ENCODE measurements at places on chromosomes 7 and 10.

DNA sequence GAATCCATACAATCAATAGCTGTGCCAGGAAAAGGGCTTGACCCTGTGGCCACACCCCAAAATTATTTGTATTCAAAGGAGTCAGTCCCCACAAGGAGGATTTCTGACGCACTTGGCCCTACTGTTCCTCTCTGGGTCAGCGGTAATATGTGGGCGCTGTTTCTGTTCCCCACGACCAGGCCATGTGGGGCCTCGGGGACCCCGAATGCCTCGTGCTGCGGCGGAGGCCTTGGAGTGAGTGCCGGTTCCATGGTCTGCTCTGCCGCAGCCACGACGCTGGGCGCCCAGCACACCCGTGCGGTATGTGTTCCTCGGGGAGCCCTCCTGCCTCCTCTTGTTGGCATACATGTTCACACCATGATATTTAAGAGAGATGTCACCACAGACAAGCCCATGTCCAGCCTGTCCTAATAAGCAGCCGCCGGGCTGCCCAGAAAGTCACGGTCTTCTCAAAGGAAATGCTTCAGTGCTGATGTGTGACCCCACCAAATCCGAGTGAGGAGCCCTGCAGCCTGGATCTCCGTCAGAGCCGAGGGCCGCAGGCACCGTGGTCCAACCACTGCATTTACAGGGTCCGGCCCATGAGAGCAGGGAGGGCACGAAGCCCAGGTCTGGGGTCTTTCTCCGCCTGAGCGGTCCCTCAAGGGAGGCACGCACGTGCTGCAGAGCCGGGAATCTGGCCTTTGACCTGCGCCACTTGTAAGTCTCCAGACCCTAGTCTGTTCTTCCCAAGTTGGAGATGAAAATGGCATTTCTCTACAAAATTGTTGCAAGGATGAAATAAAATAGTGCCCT is 36.0 kb downstream of the EN2 start:
- H3K27me3 ChIP-seq = no peaks in the 10 kb centered on the region
- H3K36me3 ChIP-seq = no peaks in the 10 kb centered on the region
- H3K27ac ChIP-seq = no peak overlapping the region
- no peaks in the 10 kb centered on the region for H3K4me1 ChIP-seq

- H3K27me3 ChIP-seq = no peaks in the 10 kb centered on the region
- no peaks in the 10 kb centered on the region for H3K36me3 ChIP-seq
- DNase-seq = no peak
- H3K27ac ChIP-seq = no peak overlapping the region
Measured at GRCh38 chr7:73742338-73742752, 3.7 kb upstream of the ABHD11 start.

- H3K4me3 ChIP-seq = no peak overlapping the region
- no peaks in the 10 kb centered on the region for H3K36me3 ChIP-seq
- no peaks in the 10 kb centered on the region for H3K4me1 ChIP-seq
- DNase-seq = no peak
- no peaks in the 10 kb centered on the region for H3K27me3 ChIP-seq
Measured at GRCh38 chr10:71094712-71095390, 117.5 kb upstream of the UNC5B start.

DNA sequence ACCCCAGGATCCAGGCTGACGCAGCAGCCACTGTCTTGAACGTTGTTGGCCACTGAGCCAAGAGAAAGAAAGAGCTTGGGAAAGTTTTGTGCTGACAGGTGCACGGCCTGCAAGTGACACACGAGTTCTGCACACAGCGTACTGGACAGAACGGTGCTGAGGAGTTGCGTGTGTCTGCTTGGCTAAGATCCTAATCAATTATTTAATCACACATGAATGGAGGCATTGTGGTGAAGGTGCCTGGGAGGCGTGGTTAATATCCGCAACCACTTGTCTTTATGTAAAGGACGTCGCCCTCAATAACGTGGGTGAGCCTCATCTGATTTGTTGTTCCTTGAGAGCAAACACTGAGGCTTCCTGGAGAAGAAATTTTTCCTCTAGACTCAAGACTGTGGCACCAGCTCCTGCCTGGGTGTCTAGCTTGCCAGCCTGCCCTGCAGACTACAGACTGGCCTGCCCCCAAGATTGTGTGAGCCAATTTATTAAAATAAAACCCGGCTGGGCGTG is 16.6 kb upstream of the GNA12 start:
- no peaks in the 10 kb centered on the region for H3K36me3 ChIP-seq
- no peak for DNase-seq
- H3K27ac ChIP-seq = no peak overlapping the region
- H3K4me3 ChIP-seq = no peak overlapping the region
- H3K27me3 ChIP-seq = no peaks in the 10 kb centered on the region

DNA sequence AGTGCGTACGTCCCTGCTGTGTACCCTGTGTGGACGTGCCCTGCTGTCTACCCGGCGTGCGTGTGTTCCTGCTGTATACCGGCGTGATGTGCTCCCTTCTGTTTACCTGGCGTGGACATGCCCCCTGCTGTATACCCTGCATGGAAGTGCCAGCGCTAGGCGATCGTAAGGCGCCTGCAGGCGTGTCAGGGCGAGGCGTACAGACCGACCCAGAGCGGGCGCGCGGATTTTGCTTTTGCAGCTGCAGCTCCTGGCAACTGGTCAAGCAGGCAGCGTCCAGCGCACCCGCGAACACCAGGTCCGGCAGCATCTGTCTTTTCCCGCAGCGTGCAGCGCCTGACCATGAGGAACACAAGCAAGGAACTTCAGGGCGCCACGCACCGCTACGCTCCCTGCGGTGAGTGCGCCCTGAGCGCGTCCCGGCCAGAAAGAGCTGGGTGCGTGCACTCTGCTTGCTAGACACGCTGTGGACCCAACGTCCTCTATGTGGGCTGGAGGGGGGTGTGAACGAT is 680 bp downstream of the C7orf57 start:
- DNase-seq = no peak
- no peaks in the 10 kb centered on the region for H3K36me3 ChIP-seq
- peaks cover 4% of the 10 kb centered on the region for H3K4me1 ChIP-seq
- H3K27me3 ChIP-seq = no peaks in the 10 kb centered on the region
- H3K4me3 ChIP-seq = peak overlapping the region; percentile 51

GRCh38 chr10:22856444-22857074 is 71.3 kb upstream of the ARMC3 start:
- no peaks in the 10 kb centered on the region for H3K27me3 ChIP-seq
- no peak overlapping the region for H3K4me3 ChIP-seq
- no peaks in the 10 kb centered on the region for H3K36me3 ChIP-seq
- no peak overlapping the region for H3K27ac ChIP-seq
- H3K4me1 ChIP-seq = no peaks in the 10 kb centered on the region

DNA sequence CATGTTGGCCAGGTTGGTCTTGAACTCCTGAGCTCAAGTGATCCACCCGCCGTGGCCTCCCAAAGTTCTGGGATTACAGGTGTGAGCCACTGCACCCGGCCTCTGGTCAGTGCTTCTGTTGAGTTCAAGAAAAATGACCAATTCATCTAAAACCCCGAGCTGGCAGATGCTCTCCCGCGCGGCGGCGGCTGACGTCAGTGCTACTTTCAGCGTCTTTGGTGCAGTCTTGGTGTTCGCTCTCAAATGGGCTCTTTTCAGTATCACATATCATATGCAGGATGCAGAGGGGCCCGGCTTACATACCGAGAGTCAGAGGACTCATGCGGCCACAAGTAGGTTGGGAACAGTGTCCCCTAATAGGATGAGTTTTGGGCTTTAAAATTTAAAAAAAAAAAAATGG is 125.9 kb downstream of the CUX1 start:
- DNase-seq = no peak
- H3K27me3 ChIP-seq = no peaks in the 10 kb centered on the region
- peaks cover 83% of the 10 kb centered on the region for H3K4me1 ChIP-seq
- H3K36me3 ChIP-seq = peaks cover 2% of the 10 kb centered on the region
- no peak overlapping the region for H3K27ac ChIP-seq

DNA sequence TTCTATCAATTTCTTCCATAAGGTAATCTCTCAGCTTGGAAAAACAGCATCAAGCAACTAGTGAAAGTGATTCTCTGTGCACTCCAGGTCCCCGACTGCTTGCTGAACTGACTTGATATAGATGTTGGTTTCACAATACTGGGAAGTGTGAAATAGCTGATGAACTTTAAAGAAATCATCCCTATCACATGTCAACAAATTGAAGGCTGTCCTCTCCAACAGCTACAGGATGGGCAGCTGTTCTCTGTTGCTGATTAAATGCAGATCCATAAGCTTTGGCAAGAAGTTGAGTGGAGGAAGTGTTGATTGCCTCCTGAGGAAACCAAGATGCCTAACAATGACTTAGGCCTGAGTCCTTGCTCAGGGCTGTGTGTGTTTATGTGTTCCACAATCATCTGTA is 130.4 kb upstream of the GDF10 start:
- no peaks in the 10 kb centered on the region for H3K36me3 ChIP-seq
- DNase-seq = no peak
- no peaks in the 10 kb centered on the region for H3K27me3 ChIP-seq
- no peaks in the 10 kb centered on the region for H3K4me1 ChIP-seq

DNA sequence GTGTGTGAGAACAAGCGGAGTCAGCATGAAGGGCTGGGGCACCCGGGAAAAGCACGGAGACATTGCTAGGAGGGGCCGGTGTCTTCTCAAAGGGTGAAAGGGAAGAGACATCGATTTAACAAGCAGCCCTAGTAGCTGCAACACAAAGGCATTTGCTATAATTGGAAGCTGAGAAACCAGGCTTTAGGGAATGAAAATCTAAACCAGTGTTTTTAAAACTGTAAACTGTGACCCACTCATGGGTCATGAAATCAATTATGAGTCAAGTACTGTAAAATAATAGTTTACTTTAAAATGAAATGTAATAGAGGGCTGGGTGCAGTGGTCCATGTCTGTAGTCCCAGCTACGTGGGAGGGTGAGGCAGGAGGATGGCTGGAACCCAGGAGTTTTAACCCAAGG is 128.7 kb upstream of the RHEB start:
- no peak overlapping the region for H3K27ac ChIP-seq
- DNase-seq = no peak
- H3K27me3 ChIP-seq = peaks cover 4% of the 10 kb centered on the region
- no peaks in the 10 kb centered on the region for H3K36me3 ChIP-seq
- no peaks in the 10 kb centered on the region for H3K4me1 ChIP-seq

- no peaks in the 10 kb centered on the region for H3K27me3 ChIP-seq
- no peak for DNase-seq
- no peaks in the 10 kb centered on the region for H3K4me1 ChIP-seq
- no peak overlapping the region for H3K4me3 ChIP-seq
Measured at GRCh38 chr7:66698652-66699205, 41.8 kb upstream of the RABGEF1 start.

DNA sequence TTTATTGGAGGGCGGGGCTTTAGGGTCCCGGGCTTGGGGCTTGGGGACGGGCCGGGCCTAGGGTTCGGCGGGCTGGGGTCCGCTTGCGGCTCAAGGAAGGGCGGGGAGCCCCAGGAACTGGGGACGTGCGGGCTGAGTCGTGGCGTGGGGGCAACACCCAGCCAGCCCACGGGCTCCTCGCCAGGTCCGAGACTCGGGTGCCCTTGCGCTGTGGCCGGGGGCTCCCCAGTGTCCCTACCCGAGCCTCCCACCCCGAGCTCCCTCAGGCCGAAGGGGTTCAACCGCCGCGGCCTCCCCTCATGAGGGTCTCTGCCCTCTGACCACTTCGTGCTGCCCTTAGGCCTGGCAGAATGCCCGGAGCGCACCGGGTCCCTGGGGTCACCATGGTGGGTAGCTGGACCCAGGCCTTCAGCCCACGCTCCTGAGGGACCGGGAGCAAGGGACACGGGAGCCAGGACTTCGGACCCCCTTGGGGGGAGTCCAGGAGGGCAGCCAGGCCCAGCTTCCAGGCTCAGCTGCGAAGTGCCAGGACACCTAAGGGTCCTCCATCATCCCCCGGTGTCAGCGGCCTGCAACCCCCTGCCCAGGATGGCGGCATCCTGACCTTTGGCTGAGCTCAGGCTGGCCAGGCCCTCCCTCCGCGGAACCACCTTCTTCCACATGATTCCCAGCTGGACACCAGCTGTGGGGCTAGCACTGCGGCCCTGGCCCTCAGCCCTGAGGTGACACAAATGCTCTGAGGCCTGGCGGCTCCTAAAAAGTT is 524 bp upstream of the FUOM start:
- no peaks in the 10 kb centered on the region for H3K27me3 ChIP-seq
- H3K4me1 ChIP-seq = peaks cover 5% of the 10 kb centered on the region
- DNase-seq = no peak
- H3K4me3 ChIP-seq = no peak overlapping the region

- no peak for DNase-seq
- no peak overlapping the region for H3K27ac ChIP-seq
- H3K27me3 ChIP-seq = no peaks in the 10 kb centered on the region
- no peaks in the 10 kb centered on the region for H3K36me3 ChIP-seq
- no peak overlapping the region for H3K4me3 ChIP-seq
Measured at GRCh38 chr10:118635674-118636402, 40.4 kb upstream of the PRLHR start.

DNA sequence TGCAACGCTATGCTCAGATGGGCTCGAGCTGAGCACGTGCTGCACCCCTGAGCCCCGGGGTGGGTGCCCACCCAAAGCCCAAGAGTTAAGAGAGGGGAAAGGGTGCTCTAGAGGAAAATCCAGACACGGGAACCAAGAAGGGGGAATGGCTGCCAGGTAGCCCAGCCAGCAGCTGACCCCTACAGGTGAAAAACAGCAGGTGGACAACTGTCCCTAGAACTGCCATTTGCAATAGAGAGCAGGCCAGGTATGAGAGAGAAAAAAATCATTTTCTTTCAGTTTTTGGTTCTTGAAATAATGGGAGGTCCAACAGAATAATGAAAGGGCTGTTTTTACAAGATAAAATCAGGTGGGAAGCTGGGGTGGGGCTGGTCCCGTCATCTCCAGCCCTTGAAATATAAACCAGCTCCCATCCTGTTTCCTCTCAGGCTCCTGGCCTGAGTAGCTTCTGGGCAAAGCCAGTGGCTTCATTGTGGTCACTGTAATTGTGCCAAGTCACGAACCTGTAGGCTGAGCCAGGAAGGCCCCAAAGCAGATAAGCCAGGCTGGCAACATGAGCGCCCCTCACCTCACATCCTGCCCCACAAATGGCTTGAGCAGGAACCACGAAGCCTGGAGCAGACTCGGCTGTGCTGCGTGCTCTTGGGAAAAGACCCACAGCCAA is 257.8 kb downstream of the SNX10 start:
- H3K36me3 ChIP-seq = no peaks in the 10 kb centered on the region
- H3K27ac ChIP-seq = no peak overlapping the region
- H3K27me3 ChIP-seq = no peaks in the 10 kb centered on the region
- no peak for DNase-seq
- no peak overlapping the region for H3K4me3 ChIP-seq
